Suprapubic skin (tissue), 4 donors: ENCODE measurements at places on chromosomes 12 and 14. TPM values are rescaled to one million over a fixed set of nuclear protein-coding genes. Genes with fewer than 3 reads are reported as not detected.

PLCZ1 gene
- not detected for total RNA-seq

GRCh38 chr14:54147282-54147681, 190.7 kb upstream of the BMP4 start:
- H3K27ac ChIP-seq: no peak overlapping the region
- H3K36me3 ChIP-seq: no peaks in the 10 kb centered on the region
- no peak overlapping the region for H3K4me3 ChIP-seq
- H3K27me3 ChIP-seq: no peaks in the 10 kb centered on the region

DNA sequence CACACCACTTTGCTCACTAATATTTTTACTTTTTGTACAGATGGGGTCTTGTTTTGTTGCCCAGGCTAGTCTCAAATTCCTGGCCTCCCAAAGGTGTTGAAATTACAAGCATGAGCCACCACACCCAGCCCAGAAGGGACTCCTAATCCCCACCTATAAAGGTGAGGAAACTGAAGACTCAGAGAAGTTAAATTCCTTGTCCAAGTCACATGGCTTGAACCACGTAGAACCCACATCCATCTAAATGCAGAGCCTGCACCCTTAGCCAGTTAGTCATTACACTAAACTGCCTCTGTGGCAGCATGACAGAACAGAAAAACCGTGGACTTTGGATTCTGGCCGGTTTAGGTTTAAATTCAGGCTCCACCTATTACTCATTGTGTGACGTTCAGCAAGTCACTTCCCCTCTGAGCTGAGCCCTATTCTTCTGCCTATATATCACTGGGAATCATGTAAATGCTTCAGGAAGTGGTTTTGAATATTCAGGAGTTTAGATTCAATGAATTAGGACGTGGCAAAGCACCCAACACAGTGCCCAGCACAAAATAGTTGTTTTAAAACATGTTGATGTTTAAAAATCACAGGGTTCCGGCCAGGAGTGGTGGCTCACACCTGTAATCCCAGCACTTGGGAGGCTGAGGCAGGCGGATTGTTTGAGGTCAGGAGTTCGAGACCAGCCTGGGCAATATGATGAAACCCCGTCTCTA, 3.0 kb upstream of the CORO1C start:
- H3K27me3 ChIP-seq: no peaks in the 10 kb centered on the region
- no peaks in the 10 kb centered on the region for H3K36me3 ChIP-seq
- H3K27ac ChIP-seq: peak overlapping the region; percentile 45
- H3K4me3 ChIP-seq: no peak overlapping the region
- peak; percentile 55 for DNase-seq

- no peaks in the 10 kb centered on the region for H3K4me1 ChIP-seq
- H3K4me3 ChIP-seq: no peak overlapping the region
- H3K27ac ChIP-seq: no peak overlapping the region
- H3K27me3 ChIP-seq: no peaks in the 10 kb centered on the region
- H3K36me3 ChIP-seq: no peaks in the 10 kb centered on the region
- DNase-seq: no peak
These were observed 350.1 kb downstream of the CCDC91 start for GRCh38 chr12:28540324-28540714.

DNA sequence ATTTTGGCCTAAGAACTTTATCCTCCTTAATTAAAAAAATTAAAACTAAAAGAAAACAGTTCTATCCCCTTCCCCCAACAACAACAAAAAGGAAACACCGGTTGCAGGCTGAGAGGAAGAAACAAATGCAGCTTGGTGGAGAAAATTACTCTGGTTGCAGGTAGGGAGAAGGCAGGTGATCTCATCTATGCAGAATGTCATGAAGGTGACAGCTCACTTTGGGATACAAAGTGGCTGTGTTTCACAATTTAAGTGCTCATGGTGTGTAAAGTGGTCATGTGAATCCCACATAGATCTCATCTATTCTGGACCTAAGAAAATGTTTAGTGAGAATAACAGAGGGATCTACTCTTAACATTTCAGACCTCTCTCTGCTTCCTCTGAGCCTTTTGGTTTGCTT, 219.7 kb upstream of the PKP2 start:
- no peaks in the 10 kb centered on the region for H3K27me3 ChIP-seq
- no peaks in the 10 kb centered on the region for H3K36me3 ChIP-seq
- no peak overlapping the region for H3K4me3 ChIP-seq
- no peaks in the 10 kb centered on the region for H3K4me1 ChIP-seq
- H3K27ac ChIP-seq: no peak overlapping the region

TAS2R30 gene
- 5.0 TPM for total RNA-seq

DNA sequence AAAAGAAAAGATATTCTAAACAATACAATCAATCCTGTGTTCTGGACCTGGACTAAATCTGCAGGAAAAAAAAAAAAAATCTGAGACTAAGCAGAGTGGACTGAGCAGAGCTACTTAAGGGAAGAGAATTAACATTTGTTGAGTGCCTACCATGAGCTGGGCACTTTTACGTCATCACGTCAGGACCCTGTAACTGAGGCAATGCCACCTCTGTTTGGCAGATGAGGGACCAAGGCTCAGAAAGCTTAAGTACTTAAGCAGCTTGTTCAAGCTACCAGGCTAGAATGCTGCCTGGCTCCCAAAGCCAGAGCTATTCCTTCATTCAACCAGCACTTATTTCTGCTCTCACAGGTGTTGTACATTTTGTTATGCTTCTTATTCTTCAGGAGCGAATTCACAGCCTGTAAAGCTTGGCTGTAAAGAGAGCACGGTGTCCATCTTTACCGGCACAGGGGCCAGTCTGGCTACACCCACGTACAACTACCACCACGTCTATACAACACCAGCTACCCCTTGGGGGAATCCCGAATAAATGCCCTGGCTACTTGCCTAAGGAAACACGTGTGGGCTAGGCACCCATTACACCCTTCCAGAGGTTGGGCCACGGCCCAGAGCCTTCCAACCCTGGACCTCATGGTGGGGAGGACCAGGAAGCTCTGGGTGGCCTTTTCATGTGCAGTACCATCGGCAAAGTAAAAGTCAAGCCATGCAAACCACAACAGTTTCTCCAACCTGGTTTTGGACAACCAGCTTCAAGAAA, 27.0 kb downstream of the TMCC3 start:
- H3K4me1 ChIP-seq: peaks cover 31% of the 10 kb centered on the region
- no peak for DNase-seq
- H3K4me3 ChIP-seq: no peak overlapping the region
- no peaks in the 10 kb centered on the region for H3K27me3 ChIP-seq

NPAS3 gene
- not detected for total RNA-seq

DNA sequence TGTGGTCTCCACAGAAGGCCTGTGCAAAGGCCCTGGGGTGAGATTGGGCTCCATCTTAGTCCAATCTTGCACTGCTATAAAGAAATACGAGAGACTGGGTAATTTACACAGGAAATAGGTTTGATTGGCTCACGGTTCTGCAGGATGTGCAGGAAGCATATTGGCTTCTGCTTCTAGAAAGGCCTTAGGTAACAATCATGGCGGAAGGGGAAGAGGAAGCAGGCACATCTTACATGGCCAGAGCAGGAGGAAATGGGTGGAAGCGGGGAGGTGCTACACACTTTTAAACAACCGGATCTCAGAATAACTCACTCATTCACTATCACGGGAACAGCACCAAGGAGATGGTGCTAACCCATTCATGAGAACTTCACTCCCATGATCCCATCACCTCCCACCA, 55.4 kb downstream of the FAR2 start:
- no peak for DNase-seq
- no peaks in the 10 kb centered on the region for H3K27me3 ChIP-seq
- no peaks in the 10 kb centered on the region for H3K36me3 ChIP-seq

- no peak overlapping the region for H3K27ac ChIP-seq
- H3K4me3 ChIP-seq: no peak overlapping the region
- H3K27me3 ChIP-seq: no peaks in the 10 kb centered on the region
These were observed 337.7 kb downstream of the IPO8 start for GRCh38 chr12:30357766-30358490.

ARID2 gene
- 43.9 TPM for total RNA-seq

SIRT4 gene
- total RNA-seq: 1.8 TPM
